ENCODE measurements at places on chromosomes 2 and 18. TPM values are rescaled to one million over a fixed set of nuclear protein-coding genes. Genes with fewer than 3 reads are reported as not detected.

- no peaks in the 10 kb centered on the region for H3K4me1 ChIP-seq
- no peaks in the 10 kb centered on the region for H3K27me3 ChIP-seq
- no peak overlapping the region for H3K4me3 ChIP-seq
These were observed 114.3 kb downstream of the C1D start for GRCh38 chr2:67948506-67948905.

Gene MALL
- not detected for total RNA-seq

DNA sequence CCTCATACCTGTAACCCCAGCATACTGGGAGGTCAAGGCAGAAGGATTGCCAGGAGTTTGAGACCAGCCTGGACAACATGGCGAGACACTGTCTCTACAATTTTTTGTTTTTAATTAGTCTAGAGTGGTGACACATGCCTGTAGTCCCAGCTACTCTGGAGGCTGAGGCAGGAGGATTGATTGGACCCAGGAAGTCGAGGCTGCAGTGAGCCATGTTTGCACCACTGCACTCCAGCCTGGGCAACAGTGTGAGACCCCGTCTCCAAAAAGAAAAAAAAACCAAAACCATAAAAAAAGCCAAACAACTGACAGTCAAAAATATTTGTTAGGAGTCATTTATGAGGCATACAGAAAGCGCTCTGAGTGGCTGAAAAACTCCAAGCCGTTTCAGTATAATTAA lies 95.5 kb downstream of the KCTD18 start:
- H3K4me1 ChIP-seq = no peaks in the 10 kb centered on the region
- H3K36me3 ChIP-seq = peaks cover 1% of the 10 kb centered on the region
- no peak for DNase-seq
- no peak overlapping the region for H3K27ac ChIP-seq
- H3K27me3 ChIP-seq = no peaks in the 10 kb centered on the region

DNA sequence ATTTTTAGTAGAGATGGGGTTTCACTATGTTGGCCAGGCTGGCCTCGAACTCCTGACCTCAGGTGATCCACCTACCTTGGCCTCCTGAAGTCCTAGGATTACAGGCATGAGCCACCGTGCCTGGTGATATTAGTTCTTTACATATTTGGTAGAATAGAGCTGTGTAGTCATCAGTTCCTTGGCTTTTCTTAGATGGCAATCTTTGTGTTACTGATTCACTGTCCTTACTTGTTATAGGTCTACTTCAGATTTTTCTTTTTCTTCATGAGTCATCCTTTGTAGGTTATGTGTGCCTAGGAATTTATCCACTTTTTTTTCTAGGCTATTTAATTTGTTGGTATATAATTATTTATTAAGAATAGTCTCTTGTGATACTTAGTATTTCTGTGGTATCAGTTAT lies 30.3 kb upstream of the ZSWIM2 start:
- H3K4me1 ChIP-seq = no peaks in the 10 kb centered on the region
- H3K4me3 ChIP-seq = no peak overlapping the region
- H3K27ac ChIP-seq = no peak overlapping the region
- no peaks in the 10 kb centered on the region for H3K27me3 ChIP-seq
- no peaks in the 10 kb centered on the region for H3K36me3 ChIP-seq
- no peak for DNase-seq

Gene ACTG2
- not detected for total RNA-seq

Gene CHMP3
- 65.3 TPM for total RNA-seq

DNA sequence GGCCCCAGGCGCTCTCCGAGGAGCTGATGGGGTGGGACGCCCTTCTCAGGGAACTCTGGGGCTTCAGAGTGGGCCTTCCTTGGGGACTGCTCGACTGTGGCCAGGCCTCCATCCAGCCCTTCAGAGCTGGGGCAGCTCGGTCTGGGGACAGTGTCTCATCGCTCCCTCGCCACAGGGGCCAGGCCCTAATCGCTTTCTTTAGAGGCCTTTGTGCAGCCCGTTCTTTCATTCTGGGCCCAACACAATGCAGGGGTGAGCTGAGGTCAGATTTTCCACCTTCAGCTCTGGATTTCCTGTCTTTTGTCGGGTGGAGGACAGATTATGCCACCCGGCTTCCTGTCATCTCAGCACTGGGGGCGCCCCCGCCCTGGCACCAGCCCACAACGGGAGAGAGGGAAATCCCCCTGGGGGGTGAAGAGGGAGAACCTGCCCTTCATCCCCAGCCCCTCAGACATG lies 25.2 kb downstream of the MYCN start:
- H3K27ac ChIP-seq = peak overlapping the region; percentile 7
- H3K36me3 ChIP-seq = no peaks in the 10 kb centered on the region
- H3K27me3 ChIP-seq = no peaks in the 10 kb centered on the region
- H3K4me3 ChIP-seq = peak overlapping the region; percentile 16
- DNase-seq = peak; percentile 2

- H3K36me3 ChIP-seq = no peaks in the 10 kb centered on the region
- no peaks in the 10 kb centered on the region for H3K4me1 ChIP-seq
- H3K27ac ChIP-seq = no peak overlapping the region
These were observed 378.0 kb downstream of the GRB14 start for GRCh38 chr2:164243315-164243714.

Gene CD226
- 74.0 TPM for total RNA-seq

Gene GREB1
- total RNA-seq = 0.31 TPM

Gene NEU2
- total RNA-seq = not detected

- no peaks in the 10 kb centered on the region for H3K36me3 ChIP-seq
- H3K4me3 ChIP-seq = no peak overlapping the region
- H3K4me1 ChIP-seq = no peaks in the 10 kb centered on the region
- no peak overlapping the region for H3K27ac ChIP-seq
- DNase-seq = no peak
These were observed 38.4 kb downstream of the PKP4 start for GRCh38 chr2:158495175-158495574.

DNA sequence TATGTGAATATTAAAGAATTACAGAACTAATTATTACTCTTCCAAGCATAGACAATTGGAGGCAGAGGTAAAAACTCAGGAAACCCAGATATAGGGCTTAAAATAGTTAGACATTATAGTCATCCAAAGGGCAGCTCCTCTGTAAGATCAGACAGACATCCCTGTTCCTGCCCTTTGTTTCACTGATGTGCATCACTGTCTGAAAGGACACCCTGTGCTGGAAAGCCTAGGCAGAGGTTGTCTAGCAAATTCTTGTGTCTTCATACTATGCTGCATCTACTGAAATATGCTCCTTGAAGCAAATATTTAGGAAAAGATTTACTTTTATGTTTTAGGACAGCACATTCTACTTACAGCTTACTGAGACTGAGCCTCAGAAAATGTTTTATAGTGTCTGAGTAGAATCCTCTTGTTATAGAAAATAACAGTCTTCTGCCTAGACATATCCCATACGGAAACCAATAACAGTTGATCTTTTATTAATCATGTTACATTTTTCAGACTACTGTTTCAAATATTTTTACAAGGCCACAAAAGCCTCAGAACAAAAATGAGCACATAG lies 977.3 kb upstream of the CDH2 start:
- H3K27ac ChIP-seq = no peak overlapping the region
- H3K36me3 ChIP-seq = no peaks in the 10 kb centered on the region
- H3K4me3 ChIP-seq = no peak overlapping the region
- no peaks in the 10 kb centered on the region for H3K4me1 ChIP-seq
- DNase-seq = no peak

GRCh38 chr2:60453872-60454271 lies 99.6 kb downstream of the BCL11A start:
- no peak for DNase-seq
- no peaks in the 10 kb centered on the region for H3K36me3 ChIP-seq
- no peaks in the 10 kb centered on the region for H3K4me1 ChIP-seq
- H3K27ac ChIP-seq = no peak overlapping the region
- no peaks in the 10 kb centered on the region for H3K27me3 ChIP-seq

DNA sequence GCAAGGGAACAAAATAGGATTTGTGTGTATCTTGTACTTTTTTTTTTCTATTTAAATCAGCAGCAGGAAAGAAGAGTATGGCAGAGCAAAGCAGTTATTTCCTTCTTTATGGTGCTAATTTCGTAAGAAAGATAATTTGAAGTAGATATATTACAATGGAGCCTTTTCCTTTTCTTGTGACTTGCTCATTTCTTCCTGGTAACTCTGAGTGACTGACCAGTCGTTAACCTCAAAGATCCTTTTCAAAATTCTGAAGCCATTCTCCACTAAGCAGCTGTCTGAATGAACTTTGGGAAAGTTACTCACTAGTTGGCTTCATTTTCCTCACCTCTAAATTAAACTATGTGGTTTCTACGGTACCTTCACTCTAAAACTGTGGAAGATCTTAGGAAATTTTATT lies 24.6 kb downstream of the AFTPH start:
- peaks cover 7% of the 10 kb centered on the region for H3K36me3 ChIP-seq
- no peaks in the 10 kb centered on the region for H3K4me1 ChIP-seq
- H3K4me3 ChIP-seq = no peak overlapping the region
- no peaks in the 10 kb centered on the region for H3K27me3 ChIP-seq
- no peak overlapping the region for H3K27ac ChIP-seq
